ENCODE measurements at places on chromosomes 13 and 19. TPM values are rescaled to one million over a fixed set of nuclear protein-coding genes. Genes with fewer than 3 reads are reported as not detected.

Gene GARIN5A
- 3.8 TPM for total RNA-seq

Gene CCDC122
- total RNA-seq: 4.9 TPM

Gene TNFSF11
- total RNA-seq: not detected

Gene ATP4B
- not detected for total RNA-seq

- no peak overlapping the region for H3K27ac ChIP-seq
- no peaks in the 10 kb centered on the region for H3K4me1 ChIP-seq
- DNase-seq: no peak
- H3K27me3 ChIP-seq: no peaks in the 10 kb centered on the region
- no peaks in the 10 kb centered on the region for H3K36me3 ChIP-seq
Measured at GRCh38 chr13:47904891-47905290, 96.2 kb downstream of the SUCLA2 start.

DNA sequence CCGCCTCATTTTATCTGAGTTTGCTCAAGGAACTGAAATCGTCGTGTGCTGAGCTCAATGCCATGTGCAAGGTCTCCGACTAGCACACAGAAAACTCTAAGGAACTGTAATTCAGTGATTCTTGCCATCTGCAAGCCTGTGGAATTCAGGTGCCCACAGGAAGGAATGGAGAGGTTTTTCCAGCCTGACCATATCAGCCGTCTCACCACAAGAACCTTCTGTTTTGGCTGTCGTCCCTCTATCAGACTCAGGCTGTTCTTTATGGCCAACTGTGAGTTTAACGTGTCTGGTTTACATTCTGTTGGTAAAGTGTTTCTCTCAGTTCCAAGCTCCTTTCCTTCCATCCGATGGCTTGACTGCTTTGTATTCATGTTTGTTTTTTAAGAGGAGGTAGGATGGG lies 293.5 kb downstream of the SPRY2 start:
- H3K4me3 ChIP-seq: no peak overlapping the region
- no peak overlapping the region for H3K27ac ChIP-seq
- no peaks in the 10 kb centered on the region for H3K27me3 ChIP-seq

- no peak overlapping the region for H3K27ac ChIP-seq
- H3K4me3 ChIP-seq: no peak overlapping the region
- no peak for DNase-seq
- no peaks in the 10 kb centered on the region for H3K4me1 ChIP-seq
- no peaks in the 10 kb centered on the region for H3K27me3 ChIP-seq
Measured at GRCh38 chr19:38503077-38503410, 69.6 kb downstream of the RYR1 start.

GRCh38 chr19:2140138-2140569 lies 11.2 kb downstream of the AP3D1 start:
- H3K27me3 ChIP-seq: no peaks in the 10 kb centered on the region
- DNase-seq: no peak
- H3K4me3 ChIP-seq: no peak overlapping the region
- no peak overlapping the region for H3K27ac ChIP-seq
- no peaks in the 10 kb centered on the region for H3K4me1 ChIP-seq

- no peak overlapping the region for H3K4me3 ChIP-seq
- no peaks in the 10 kb centered on the region for H3K27me3 ChIP-seq
- no peaks in the 10 kb centered on the region for H3K36me3 ChIP-seq
- H3K4me1 ChIP-seq: no peaks in the 10 kb centered on the region
- no peak overlapping the region for H3K27ac ChIP-seq
Measured at GRCh38 chr19:27971071-27971470, 1241.9 kb downstream of the UQCRFS1 start.

DNA sequence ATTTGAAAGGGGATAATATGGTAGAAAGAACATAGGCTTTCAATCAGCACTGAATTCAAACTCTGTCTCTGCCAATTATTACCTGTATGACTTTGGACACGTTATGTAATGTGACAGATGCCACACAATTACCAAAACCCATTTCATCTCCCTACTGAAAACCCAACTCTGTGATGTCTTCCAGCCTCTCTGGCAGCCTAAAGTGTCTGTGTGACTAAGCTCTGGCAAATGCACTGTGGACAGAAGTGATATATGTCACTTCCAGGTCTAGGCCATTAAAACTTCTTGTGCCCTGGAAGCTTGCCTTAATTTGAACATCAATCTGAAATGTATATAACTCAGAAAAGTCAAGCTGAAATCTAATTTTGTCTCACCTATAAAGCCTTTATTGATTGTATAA lies 552.0 kb downstream of the RFC3 start:
- no peak overlapping the region for H3K4me3 ChIP-seq
- H3K36me3 ChIP-seq: no peaks in the 10 kb centered on the region
- no peaks in the 10 kb centered on the region for H3K4me1 ChIP-seq
- no peak overlapping the region for H3K27ac ChIP-seq
- DNase-seq: no peak
- no peaks in the 10 kb centered on the region for H3K27me3 ChIP-seq

DNA sequence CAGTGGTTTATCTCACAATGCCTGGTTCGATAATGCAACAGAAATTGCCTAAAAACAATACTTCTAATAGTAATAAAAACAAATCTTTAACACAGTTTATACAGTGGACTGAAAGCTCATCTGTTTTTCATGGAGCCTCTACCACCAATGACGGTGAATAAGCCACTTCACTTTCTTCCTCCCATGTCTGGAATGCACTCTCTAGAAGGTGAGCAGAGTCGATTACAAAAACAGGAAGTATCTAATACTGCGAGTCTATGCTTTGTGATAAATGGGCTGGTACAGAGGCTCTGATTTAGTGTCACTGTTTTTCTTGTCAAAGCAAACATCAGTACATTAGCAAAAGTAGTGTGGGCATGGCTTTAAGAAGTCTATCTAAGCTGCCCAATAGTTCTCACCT lies 1348.6 kb upstream of the SLC10A2 start:
- H3K27ac ChIP-seq: no peak overlapping the region
- no peaks in the 10 kb centered on the region for H3K36me3 ChIP-seq
- H3K27me3 ChIP-seq: no peaks in the 10 kb centered on the region
- no peaks in the 10 kb centered on the region for H3K4me1 ChIP-seq

DNA sequence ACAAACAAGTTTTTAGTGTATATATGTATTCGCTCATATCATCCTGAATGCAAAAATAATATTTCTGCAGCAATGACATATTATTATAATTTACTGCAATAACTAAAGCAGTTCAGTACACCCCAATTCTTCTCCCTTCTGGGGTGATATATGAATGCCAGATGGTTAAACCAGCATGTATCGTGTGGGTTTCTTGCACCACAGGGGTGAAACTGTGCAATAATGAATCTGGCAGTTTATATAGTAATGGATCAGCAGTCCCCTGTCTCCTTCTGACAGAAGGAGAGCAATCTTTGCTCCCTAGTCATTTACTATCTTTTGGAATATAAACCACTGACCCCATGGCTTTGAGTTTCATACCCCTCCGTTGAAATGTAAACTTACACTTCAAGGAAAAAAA lies 228.6 kb upstream of the KLHL1 start:
- H3K36me3 ChIP-seq: no peaks in the 10 kb centered on the region
- H3K27me3 ChIP-seq: no peaks in the 10 kb centered on the region
- H3K4me1 ChIP-seq: no peaks in the 10 kb centered on the region
- DNase-seq: no peak
- no peak overlapping the region for H3K27ac ChIP-seq

- no peaks in the 10 kb centered on the region for H3K36me3 ChIP-seq
- H3K4me1 ChIP-seq: no peaks in the 10 kb centered on the region
- no peaks in the 10 kb centered on the region for H3K27me3 ChIP-seq
- peak overlapping the region; percentile 8 for H3K4me3 ChIP-seq
- no peak overlapping the region for H3K27ac ChIP-seq
Measured at GRCh38 chr19:19860756-19861390, 4.8 kb upstream of the ZNF253 start.

- peaks cover 7% of the 10 kb centered on the region for H3K27me3 ChIP-seq
- peaks cover 7% of the 10 kb centered on the region for H3K4me1 ChIP-seq
- H3K4me3 ChIP-seq: no peak overlapping the region
- DNase-seq: no peak
- no peak overlapping the region for H3K27ac ChIP-seq
Measured at GRCh38 chr19:12985049-12985776, 10.1 kb upstream of the NFIX start.

GRCh38 chr13:69410761-69411160 lies 696.9 kb upstream of the ATXN8OS start:
- no peak for DNase-seq
- no peaks in the 10 kb centered on the region for H3K4me1 ChIP-seq
- H3K36me3 ChIP-seq: no peaks in the 10 kb centered on the region
- H3K4me3 ChIP-seq: no peak overlapping the region
- no peak overlapping the region for H3K27ac ChIP-seq

DNA sequence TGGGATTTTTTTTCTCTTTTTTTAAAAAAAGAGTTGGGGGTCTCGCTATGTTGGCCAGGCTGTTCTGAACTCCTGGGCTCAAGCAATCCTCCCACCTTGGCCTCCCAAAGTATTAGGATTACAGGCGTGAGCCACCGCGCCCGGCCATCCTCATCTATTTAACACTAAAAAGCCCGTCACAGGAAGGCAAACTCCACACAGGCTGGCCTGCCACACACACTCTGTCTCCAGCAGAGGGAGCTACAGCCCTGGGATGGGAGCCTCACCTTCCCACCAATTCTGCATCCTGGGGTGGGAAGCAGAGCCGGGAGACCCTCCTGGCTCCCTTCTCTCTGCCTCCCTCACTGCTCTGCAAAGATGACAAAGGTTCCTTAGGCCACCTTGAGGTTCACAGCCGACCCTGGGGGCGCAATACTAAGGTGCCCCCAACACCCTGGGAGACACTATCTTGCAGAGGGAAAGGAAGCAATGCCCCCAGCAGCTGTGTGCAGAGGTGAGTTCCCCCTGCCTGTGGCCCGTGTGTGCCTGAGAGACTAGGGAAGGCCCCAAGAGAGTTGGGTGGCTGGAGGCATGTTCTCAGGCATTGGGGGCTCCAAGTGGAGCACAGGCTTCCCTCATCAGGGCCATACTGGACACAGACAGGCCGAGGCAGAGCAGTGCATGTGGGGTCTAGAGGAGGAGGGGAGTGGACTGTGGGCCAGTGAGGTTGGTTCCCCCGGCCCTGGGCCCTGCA lies 27.4 kb upstream of the TIMM44 start:
- no peaks in the 10 kb centered on the region for H3K27me3 ChIP-seq
- H3K27ac ChIP-seq: no peak overlapping the region
- no peaks in the 10 kb centered on the region for H3K4me1 ChIP-seq
- no peak overlapping the region for H3K4me3 ChIP-seq
- peaks cover 73% of the 10 kb centered on the region for H3K36me3 ChIP-seq
- no peak for DNase-seq

DNA sequence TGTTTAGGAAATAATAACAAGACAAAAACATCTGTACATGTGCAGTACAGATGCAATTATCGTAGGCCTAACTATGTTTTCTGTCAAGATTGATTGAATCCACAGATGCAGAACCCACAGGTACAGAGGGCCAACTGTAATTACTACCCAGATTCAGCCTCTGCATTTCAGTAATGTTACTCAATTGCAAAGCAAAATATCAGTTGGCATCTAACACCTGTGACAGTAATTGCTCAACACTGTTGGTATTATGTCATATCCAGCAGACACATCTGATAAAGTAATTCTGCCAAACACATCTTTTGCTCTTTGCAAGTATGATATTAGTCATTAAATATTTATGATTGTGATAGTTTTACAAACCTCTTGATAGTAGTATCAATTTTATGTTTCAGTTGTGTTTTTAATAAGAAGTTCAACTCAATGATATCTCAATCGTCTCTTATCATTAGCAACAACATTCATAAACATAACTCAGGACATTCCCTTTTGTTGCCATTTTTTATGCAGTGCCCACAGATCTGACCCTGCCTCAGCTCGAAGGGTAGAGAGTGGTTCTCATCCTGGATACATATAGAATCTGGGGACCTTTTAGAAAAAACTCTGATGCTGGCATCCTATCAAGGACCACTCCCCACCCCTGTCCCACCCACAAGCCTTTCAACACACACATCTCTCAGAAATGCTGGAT lies 104.7 kb downstream of the MYCBP2 start:
- no peaks in the 10 kb centered on the region for H3K27me3 ChIP-seq
- no peak for DNase-seq
- no peaks in the 10 kb centered on the region for H3K4me1 ChIP-seq

- no peak for DNase-seq
- no peak overlapping the region for H3K27ac ChIP-seq
- no peaks in the 10 kb centered on the region for H3K27me3 ChIP-seq
- peaks cover 10% of the 10 kb centered on the region for H3K4me1 ChIP-seq
- H3K4me3 ChIP-seq: no peak overlapping the region
Measured at GRCh38 chr13:32038343-32038742, 6.8 kb downstream of the FRY start.

DNA sequence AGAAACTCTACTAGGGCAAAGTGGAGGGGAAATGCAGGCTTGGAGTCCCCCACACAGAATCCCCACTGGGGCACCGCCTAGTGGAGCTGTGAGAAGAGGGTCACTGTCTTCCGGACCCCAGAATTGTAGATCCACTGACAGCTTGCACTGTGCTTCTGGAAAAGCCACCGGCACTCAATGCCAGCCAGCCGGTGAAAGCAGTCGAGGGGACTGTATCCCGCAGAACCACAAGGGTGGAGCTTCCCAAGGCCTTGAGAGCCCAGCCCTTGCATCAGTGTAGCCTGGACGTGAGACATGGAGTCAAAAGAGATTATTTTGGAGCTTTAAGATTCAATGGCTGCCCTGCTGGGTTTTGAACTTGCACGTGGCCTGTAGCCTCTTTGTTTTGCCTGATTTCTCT lies 47.2 kb upstream of the FAM124A start:
- H3K4me1 ChIP-seq: no peaks in the 10 kb centered on the region
- no peaks in the 10 kb centered on the region for H3K36me3 ChIP-seq
- H3K4me3 ChIP-seq: no peak overlapping the region
- H3K27me3 ChIP-seq: no peaks in the 10 kb centered on the region
- H3K27ac ChIP-seq: no peak overlapping the region

- no peaks in the 10 kb centered on the region for H3K4me1 ChIP-seq
- H3K27me3 ChIP-seq: peaks cover 21% of the 10 kb centered on the region
- no peaks in the 10 kb centered on the region for H3K36me3 ChIP-seq
- H3K4me3 ChIP-seq: no peak overlapping the region
- H3K27ac ChIP-seq: no peak overlapping the region
Measured at GRCh38 chr19:46082728-46083050, 41.8 kb downstream of the IGFL3 start.

DNA sequence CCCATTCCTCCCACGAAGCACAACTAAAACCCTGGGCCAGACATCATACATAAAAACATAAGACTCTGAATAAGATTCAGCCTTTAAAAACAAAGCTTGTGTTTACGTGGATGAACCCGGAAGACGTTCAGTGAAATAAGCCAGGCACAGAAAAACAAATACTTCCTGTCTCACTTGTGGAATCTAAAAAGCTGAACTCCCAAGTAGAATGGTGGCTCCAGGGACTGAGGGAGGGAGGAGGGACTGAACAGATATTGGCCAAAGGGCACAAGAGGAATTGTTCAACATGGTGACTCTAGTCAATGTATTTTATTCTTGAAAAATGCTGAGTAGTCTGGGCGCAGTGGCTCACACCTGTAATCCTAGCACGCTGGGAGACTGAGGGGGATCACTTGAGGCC lies 35.7 kb upstream of the TPM4 start:
- no peak overlapping the region for H3K4me3 ChIP-seq
- no peak for DNase-seq
- peaks cover 10% of the 10 kb centered on the region for H3K4me1 ChIP-seq
- H3K27me3 ChIP-seq: no peaks in the 10 kb centered on the region

- no peaks in the 10 kb centered on the region for H3K27me3 ChIP-seq
- H3K27ac ChIP-seq: no peak overlapping the region
- no peaks in the 10 kb centered on the region for H3K36me3 ChIP-seq
Measured at GRCh38 chr13:105997581-105998550, 537.6 kb downstream of the EFNB2 start.
